ENCODE measurements at places on chromosomes 6 and 20.

DNA sequence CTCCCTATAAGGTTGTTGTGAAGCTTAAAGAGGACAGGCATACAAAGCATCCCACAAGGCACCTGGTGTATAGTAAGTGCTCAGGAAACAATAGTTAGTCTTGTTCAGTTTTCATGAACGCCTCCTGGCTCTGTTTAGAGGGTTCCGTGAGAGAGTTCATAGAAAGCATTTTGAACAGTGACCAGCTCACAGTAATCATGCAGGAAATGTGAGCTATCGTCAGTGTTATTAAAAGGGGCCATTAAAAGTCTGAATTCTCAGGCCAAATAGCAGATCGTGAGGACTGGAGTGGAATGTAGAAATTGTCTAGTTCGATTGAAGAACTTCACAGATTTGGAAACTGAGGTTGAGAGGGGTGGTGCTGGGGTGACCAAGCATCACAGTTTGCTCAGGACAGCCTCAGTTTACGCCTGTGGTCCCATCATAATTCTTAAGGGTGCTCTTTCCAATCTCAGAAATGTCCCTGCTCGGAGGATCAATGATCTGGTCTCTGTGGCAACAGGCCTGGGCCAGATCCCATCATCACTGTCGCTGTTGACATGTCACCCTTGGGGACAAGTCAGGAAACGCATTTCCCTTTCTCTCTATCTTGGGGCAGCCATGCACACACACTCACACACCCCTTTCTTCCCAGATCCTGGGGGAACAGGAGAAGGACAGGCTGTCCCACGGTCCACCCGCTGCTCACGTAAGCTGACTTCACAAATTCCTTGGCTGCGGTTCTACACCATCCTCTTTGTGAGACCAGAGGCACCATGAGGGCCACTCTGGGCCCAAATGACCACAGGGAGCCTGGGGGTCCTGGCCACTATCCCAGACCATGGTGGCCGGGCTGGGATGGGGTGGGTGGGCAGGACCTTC lies 7.2 kb downstream of the TGM2 start:
- DNase-seq, result no peak

DNA sequence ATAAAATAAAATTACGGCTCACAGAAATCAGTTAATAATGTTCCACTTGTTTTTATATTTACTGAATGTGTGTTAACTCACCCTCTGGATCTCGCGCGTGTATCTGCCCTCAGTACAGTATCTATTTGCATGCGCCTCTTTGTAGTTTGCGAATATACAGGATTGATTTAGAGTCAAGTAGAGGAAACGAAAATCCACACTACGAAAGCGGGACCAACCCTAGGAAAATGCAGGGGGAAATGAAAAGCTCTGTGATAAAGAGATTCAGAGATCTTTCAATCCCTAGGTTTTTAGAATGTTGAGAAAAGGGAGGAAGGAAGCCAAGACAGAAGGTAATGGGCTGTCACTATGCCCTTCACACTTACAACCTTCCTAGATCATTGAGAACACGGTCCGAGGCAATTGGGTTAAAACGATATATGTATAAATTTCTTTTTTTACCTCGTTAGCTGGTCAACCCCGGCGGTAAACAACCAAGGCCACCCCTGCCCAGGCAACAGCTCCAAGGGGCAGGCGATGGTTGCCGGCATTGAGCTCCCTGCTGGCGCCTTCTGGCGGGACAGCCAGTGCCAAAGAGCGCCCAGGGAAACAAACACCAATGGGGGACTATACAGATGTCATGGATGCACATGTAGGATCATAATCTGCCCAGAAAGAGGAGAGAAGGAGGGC lies 792 bp upstream of the FUT9 start:
- DNase-seq, result no peak

DNA sequence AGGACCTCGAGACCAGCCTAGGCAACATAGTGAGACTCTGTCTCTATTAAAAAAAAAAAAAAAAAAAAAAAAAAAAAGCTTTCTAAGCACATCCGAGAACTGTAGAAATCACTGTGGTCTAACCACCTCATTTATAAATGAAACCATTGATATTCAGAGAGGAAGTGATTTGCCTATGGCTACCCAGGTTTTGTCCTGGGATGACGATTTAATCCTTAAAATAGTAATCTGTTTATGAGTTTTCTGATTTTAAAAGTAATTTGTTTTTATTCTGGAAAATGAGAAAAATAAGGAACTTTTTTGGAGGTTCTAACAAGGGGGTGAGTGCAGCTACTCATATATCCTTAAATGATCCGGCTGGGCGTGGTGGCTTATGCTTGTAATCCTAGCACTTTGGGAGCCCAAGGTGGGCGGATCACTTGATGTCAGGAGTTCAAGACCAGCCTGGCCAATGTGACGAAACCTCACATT lies 6.5 kb upstream of the BTN3A2 start:
- no peak for DNase-seq

- DNase-seq, result no peak
Measured at GRCh38 chr6:57130661-57131177, 40.7 kb downstream of the ZNF451 start.

DNA sequence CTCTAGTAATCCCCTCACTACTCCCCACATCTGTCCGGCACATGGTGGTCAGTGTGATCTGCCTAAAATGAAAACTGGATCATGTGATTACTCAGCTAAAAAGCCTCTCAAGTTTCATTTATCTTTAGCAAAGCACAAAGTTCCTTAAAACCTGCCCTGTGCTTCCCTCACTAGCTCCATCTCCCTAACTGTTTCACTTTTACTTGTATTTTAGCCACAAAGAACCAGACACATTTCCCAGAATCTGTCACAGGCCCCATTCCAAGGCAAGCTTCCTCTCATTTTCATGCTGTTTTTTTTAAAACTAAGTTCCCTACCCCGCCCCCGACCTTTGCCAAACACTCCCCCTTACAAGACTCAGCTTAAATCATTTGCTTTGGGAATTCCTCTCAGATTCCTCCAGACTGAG lies 8.9 kb upstream of the IGF2R start:
- DNase-seq, result peak; percentile 95

DNA sequence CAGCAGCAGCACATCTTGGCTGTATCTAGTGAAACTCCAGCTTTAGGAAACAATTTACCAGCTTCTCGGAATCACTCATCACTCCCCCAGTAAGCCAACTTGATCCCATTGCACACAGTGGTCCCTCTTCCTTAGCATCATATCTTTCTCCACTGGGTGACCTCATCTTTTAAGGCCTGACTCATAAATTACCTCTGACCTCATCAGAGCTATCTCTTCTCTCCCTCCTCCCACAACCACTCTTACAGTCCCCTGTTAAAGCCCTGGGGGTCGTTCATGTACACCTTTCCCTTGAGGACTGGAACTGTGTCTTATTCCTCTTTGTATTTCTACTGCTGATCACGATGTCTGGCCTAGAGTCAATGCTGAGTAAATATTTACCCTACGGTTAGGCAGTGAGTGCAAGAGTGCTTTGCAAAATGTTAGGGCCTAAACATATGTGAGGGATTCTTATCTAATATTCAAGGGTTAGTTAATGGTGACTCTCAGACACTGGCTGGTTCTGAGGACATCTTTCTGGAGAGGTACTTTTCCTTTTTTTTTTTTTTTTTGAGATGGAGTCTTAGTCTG lies 187.2 kb downstream of the LRFN2 start:
- no peak for DNase-seq

DNA sequence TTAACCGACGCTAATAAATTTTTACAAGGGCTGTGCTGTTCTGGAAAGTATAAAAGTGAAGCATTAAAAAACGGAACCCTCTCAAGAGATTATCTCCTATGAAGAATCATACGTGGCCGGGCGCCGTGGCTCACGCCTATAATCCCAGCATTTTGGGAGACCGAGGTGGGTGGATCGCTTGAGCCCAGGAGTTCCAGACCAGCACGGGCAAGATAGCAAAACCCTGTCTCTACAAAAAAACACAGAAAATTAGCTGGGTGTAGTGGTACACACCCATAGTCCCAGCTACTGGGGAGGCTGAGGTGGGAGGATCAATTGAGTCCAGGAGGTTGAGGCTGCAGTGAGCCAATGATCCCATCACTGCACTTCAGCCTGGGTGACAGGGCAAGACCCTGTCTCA lies 83.4 kb downstream of the GMPR start:
- no peak for DNase-seq

- DNase-seq, result no peak
Measured at GRCh38 chr20:50070361-50070760, 42.6 kb downstream of the UBE2V1 start.

DNA sequence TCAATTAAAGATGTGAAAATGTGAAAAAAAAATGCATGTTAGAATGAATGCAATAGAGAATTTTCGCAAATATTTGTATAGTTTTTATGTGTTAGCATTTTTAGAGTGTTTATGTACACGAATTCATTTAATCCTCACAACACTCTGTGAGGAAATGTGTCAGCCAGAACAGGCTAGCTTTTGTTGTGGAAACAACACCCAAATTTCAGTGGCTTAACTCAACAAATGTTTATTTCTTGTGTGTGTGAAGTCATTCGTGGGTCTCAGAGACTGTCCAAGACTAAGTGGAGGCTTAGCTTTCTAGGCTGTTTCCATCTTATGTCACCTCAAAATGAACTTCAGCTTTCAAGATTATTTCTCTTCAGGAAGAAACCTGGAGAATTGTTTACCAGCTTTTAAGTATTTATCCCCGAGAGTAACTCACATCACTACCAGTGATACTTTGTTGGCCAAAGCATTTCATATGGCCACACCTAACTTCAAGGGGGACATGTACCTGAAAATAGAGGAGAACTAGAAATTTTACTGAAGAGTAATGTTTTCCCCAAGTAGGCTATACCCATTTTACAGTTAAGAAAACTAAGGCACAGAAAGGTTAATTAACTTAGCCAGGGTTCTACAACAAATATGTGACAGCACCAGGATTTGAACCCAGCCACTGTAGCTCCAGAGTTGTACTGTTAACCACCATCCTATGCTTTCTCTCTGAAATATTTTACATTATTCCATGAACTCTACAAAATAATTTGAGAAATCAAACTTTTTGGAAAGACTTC lies 306.1 kb downstream of the QKI start:
- no peak for DNase-seq

GRCh38 chr6:5746053-5746758 lies 260.5 kb downstream of the NRN1 start:
- no peak for DNase-seq

DNA sequence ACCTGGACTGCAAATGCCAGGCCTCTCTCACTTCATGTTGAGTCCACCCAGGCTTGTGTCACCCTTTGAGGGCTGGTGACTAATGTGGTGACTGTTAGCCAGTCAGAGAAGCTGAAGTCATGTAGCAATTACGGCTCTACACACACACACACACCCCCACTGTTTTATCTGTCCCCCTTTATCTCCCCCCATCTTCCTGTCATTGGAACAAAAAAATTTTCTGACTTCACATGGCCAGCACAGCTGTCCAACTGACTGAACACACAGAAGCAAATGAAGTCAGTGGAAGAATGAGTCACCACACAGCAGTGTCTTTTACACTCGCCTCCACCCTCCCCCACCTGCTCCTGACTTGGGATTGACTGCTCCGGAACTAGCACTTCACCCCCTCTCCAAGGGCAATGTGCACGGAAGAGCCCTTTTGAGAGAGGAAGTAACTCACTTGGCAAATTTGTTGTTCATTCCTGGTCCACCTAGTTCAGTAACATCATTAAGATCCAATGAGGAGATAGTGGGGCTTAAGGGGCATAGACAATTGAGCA lies 198.0 kb downstream of the RNF144B start:
- DNase-seq, result peak; percentile 79

DNA sequence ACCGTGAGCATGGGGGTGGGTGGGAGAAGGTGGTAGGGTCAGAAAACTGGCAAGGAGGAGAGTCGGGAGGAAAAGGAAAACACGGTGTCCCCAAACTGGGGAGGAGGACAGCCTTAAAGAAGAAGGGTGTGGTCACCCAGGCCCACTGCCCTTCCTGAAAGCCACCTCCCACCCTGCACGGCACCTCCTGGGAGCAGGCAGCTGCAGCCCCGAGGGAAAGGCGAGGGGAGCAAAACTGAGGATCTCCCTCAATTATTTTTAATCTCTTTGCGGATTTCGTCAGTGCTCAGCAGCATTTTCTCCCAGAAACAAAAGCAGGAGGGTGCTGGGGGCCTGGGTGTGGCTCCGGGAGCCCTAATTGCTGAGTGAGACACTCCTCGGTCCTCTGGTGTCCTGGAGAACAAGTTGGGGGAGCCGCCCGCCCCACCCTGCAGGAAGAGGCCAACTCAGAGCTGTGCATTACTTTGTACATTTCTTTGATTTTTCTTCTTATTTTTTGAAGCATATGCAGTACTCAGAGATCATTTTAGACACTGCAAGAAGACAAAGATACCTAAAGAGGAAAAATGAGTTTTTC lies 56.4 kb downstream of the RIOK1 start:
- no peak for DNase-seq

DNA sequence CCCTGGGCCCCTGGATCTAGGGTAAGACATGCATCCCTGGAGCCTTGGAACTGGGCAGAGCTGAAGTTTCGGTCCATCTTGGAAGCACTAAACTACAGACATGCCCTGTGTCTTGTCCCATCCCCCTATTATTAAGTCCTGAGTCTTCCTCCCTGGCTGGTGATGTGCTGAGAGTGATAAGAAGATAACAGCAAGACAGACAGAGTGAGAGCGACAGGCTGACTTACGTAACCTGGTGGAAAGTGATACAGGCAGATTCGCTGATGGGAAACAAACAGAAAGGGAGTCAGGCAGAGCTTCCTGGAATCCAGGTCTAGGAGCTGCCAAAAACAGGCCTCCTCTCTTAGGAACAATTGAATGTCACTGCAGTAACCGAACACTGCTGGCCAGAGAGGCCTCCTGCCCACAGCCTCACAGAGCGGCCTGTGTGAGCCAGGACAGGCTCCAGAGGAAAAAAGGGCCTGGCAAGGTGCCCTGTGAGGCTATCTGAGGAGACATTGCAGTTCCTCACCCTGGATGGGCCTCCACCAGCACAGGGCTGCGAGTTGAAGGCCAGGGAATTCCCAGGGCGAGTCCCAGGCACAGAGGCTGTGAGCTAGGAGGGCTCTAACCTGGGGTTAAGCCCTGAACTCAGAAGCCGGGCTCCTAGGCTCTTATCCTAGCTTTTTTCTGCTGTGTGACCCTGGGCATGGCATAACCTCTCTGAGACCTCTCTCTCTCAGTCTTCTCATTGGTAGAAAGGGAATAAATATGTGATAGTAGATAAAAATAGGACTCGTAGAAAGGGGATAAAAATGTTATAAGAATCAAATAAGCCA lies 34.2 kb upstream of the B4GALT5 start:
- peak; percentile 40 for DNase-seq

- DNase-seq, result no peak
Measured at GRCh38 chr6:122400121-122400450, 634 bp downstream of the HSF2 start.

- DNase-seq, result no peak
Measured at GRCh38 chr6:45933855-45934254, 81.8 kb downstream of the CLIC5 start.

DNA sequence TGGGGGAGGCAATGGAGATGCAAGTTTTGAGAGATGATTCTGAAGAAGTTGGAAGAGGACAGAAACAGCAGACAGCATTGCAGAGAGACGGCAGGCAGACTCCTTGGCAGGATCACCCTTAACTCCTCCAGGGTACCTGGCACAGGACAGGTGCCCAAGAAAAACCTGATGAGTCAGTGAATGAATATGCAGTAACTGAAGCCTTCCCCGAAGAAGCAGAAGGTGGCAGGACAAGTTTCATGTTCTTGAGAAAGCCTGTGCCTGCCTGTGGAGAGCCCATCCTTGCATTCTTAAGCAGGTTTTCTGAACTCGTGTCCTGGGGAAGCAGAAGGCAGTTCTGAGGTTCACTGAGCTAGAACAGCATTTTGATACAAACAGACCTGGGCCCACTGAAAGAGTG lies 79.6 kb upstream of the SASH1 start:
- DNase-seq, result no peak

GRCh38 chr6:50899306-50899870 lies 80.7 kb downstream of the TFAP2B start:
- no peak for DNase-seq

- peak; percentile 51 for DNase-seq
Measured at GRCh38 chr6:163487606-163488005, 73.1 kb downstream of the QKI start.

Data from suppressor macrophage treated with lipopolysaccharide for 4 hours (primary cell).